Nephron progenitor cell (in vitro differentiated cells): ENCODE measurements at places on chromosomes 13 and 19.

DNA sequence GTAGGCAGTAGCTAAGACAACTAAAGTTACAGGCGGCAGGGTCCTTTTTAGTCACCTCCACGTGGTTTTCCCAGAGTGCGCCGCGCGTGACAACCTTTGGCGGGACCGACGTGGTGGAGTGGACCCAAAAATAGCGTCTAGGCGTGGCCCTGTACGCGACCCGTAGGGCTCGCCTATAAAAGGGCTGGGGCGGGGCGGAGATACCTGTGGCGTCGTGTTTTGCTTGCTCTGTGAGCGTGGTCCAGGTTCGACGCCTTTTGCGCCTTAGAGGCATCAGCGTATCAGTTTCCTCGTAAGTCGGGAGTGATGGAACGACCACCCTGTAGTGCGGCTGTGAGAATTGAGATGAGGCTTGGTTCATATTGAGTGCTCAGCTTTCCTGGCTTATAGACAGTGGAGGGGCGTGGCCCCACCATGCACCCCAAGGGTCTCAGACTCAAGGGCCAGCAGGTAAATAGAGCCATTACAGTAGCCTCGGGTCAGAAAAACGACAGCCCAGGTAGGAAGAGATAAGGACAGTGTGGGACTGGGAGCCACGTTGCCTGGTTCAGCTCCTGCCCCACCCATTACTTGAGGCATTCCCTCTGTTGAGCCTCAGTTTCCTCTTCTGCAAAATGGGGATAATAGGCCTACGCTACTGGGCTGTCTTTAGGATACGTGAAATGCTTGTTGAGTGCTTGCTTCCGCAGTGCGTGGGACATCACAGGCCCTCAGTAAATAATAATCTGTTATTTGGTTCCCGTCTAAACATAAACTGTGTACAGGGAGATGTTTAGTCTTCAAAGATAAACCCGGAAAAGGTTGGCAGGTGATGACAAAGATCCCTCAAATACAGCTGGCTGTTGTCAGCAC, 693 bp upstream of the TMED1 start:
- DNase-seq: peak; percentile 32

- DNase-seq: no peak
Measured at GRCh38 chr13:44810061-44810840, 179.0 kb downstream of the NUFIP1 start.

- peak; percentile 15 for DNase-seq
Measured at GRCh38 chr13:103282571-103283450, 216.6 kb upstream of the SLC10A2 start.

GRCh38 chr19:45508417-45508860, 1.2 kb downstream of the VASP start:
- DNase-seq: peak; percentile 62

GRCh38 chr19:43820098-43820883, 6.8 kb upstream of the ZNF283 start:
- no peak for DNase-seq

DNA sequence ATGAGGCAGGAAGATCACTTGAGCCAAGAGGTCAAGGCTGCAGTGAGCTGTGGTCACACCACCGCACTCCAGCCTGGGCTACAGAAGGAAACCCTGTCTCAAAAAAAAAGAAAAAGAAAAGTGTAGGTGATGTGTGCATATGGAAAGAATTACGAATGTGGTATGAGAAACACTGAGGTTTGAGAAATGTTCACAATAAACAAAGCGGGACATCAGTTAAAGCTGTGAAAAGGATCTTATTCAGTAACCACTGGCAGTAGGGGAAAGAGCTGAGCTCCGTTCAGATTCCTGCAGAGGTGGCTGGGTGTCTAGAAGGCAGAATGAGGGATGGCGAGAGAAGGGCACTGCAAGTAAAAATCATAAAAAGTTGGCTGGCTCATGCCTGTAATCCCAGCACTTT, 4.1 kb upstream of the IGSF23 start:
- no peak for DNase-seq

- DNase-seq: peak; percentile 61
Measured at GRCh38 chr19:2962018-2962670, 15.2 kb upstream of the TLE6 start.

DNA sequence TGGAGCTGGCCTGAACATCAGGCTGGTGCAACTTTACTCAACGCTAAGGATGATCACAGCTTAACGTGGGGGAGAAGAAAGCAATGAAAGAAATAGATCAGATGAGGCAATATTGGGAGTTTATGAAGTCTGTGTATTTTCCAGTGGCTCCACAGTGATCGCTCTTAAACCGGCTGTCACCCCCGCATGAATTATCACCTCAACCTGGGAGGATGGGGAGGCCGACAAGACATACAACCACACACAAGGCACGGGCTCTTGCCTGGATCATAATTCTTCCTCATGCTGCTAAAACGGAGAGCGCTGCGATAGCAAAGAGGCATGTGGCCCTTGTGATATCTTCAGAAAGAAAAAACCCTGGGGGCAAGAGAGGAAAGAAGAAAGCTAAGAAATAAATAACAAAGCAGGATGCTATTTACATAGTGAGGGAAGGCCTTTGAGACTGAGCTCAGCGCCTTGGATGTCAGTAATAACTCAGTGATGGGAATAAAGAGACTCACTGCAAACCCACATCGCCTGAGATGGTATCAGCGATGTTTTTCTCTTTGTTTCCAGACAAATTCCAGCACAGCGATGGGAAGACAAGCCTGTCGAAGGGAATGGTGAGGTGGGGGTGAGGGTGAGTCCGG, 19.1 kb upstream of the CHST8 start:
- no peak for DNase-seq

GRCh38 chr19:32498648-32499200, 82.3 kb upstream of the PDCD5 start:
- DNase-seq: no peak

DNA sequence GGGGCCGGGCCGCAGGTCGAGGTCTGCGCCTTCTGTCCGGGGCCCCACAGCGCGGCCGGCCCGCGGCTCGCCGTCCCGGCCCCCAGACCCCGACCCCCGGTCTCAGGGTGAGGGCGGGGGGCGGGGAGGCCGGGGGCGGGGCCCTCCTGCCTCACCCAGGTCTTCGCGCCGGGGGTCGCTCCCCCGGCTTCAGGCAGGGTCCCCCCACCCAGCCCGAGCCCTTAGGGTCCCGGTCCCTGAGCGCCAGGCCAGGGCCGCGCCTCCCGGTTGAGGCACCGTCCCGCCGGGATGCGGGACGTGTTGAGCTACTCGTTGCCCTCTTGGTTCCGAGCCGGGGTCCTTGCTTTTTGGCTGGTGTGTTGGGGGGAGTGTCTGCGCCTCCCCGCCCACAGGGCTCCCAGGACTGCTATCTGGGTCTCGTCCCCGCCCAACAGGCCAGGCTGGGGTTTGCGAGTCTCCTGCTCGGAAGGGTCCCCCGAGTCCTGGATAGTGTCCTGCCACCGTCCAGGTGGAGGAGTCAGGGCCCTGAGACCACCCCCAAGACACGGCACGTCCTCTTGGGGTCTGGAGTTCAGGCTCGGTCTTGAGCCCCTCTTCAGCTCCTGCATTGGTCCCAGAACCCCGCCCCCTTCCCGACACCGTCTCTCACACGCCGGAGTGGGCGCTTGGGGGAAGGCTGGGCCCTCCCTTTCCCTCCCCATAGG, 452 bp downstream of the PIAS4 start:
- peak; percentile 67 for DNase-seq

DNA sequence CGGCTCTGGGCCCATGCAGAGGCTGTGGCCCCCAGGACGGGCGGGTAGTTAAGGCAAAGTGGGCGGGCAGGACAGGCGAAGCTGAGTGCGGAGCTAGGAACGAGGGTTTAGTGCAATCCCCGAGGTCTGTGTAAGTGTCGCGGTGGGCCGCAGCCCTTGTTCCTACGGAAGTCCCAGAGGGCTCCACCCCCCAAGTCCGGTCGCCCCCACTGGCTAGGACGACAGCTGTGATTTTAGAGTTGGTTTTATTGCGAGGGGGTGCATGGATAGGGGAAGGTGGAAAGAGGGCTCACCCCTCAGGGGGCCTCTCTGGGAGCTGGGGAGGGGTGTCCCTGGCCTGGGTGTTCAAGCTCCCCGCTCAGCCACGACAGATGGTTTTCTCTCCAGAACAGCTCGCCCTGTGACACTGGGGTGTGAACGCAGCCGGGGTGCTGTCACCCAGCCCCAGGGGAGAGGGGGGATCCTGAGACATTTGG, 21.7 kb downstream of the ZBTB7A start:
- peak; percentile 38 for DNase-seq

DNA sequence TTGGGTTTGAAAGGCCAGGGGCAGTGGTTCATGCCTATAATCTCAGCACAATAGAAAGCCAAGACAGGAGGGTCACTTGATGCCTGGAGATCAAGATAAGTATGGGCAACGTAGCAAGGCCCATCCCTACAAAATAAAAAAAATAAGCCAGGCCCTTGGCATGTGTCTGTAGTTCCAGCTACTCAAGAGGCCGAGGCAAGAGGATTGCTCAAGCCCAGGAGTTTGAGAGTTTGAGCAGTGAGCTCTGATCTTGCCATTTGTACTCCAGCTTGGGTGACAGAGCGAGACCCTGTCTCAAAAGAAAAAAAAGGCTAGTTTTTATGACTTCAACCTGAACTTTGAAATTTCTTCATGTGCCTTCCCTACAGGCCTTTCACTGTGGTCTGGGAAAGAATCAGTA, 5.2 kb upstream of the ZNF480 start:
- no peak for DNase-seq

- no peak for DNase-seq
Measured at GRCh38 chr19:42540071-42540553, 11.8 kb upstream of the CEACAM1 start.

DNA sequence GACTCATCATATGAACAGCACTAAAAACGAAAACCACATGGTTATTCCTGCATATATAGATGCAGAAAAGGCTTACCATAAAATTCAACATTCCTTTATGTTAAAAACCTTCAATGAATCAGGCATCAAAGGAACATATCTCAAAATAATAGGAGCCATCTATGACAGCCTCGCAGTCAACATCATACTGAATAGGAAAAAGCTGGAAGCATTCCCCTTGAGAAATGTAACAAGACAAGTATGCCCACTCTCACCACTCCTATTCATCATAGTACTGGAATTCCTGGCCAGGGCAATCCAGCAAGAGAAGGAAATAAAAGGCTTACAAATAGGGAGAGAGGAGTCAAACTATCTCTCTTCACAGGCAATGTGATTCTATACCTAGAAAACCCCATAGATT, 179.6 kb upstream of the HTR2A start:
- DNase-seq: no peak

- DNase-seq: no peak
Measured at GRCh38 chr13:33053397-33054066, 37.3 kb downstream of the KL start.

- no peak for DNase-seq
Measured at GRCh38 chr13:97559981-97560380, 126.0 kb downstream of the RAP2A start.

DNA sequence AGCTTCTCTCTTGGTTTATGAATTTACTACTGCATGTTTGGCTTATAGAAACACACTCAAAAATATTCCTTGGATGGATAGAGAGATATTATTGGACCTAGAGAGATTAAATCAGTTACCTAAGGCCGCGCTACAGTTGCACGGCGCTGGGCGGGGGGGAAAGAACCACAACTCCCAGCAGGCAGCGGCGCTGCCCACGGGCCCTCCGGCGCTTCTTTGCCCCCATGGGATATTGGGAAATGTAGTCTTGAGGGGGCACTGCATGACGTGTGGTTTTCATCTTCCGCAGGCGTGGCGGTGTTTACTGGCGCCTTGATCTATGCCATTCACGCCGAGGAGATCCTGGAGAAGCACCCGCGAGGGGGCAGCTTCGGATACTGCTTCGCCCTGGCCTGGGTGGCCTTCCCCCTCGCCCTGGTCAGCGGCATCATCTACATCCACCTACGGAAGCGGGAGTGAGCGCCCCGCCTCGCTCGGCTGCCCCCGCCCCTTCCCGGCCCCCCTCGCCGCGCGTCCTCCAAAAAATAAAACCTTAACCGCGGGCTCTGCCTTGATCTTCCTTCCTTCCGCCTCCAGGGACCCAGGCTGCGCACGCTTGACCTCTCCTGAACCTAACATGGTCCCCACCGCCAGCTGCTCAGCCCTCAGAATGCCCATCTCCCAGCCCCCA, 4.8 kb downstream of the EMP3 start:
- DNase-seq: peak; percentile 82

DNA sequence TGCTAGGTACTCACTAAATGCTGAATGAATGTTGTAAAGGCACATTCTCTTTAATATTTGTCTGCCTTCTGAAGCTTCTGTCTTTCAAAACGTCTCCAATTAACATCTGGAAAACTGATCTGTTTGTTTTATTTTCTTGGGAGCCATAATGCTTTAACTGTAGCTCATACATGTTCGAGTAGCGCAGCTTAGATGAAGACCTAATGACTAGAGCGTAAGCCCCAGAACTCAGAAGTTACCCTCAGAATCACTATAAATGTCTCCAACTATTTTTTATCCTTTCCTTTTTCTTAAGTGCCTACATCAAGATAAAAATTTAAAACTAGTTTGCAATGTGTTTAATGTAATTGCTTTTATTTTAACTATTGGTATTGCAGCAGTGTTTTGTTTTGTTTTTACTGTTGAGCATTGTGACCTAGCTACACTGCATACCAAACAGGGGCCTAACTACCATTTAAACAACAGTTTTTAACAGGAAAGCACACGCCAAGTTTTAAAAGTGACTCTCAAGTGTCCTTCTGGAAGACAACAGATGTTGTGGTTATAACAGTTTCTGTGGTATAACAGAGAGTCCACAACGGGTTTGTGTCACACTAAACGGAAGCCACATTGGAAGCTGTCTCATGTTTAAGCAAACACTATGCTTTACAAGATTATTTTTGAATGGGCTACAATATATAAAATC, 42.0 kb downstream of the MRPL57 start:
- no peak for DNase-seq

GRCh38 chr19:13823901-13824300, 28.7 kb downstream of the ZSWIM4 start:
- no peak for DNase-seq

- no peak for DNase-seq
Measured at GRCh38 chr13:75426421-75426820, 55.5 kb downstream of the TBC1D4 start.

GRCh38 chr19:53511357-53511756, 26.6 kb upstream of the ZNF331 start:
- no peak for DNase-seq

- peak; percentile 71 for DNase-seq
Measured at GRCh38 chr13:108155185-108156106, 59.9 kb downstream of the LIG4 start.

DNA sequence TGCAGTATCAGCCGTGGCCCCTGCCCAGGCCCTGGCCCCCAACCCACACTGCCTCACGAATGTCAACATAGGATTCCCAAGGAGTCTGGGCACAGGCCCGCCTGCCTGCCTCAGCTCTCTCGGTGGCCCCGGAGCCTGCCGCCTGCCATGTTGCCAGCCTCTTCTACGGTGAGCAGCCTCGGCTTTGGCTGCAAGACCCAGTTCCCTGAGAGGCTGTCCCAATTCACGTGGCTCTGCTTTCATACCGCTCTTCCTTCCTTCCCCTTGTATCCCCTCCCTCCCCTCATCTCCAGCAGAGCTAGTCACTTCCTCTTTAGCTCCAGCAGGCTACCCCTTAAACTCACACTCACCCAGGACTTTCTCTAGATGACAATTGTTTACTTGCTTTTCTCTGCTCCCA, 42.7 kb downstream of the SERP2 start:
- DNase-seq: no peak

DNA sequence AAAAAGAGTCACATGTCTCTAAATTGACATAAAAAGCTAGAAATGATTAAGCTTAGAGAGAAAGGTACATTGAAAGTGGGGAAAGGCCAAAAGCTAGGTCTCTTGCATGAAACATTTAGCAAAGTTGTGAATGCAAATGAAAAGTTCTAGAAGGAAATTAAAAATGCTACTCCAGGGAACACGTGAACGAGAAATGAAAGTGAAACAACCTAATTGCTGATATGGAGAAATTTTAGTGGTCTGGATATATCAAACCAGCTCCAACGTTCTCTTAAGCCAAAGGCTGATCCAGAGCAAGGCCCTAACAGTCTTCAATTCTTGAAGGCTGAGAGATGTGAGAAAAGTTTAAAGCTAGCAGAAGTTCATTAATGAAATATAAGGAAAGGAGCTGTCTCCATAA, 419.8 kb downstream of the SLITRK6 start:
- no peak for DNase-seq
